Mucosa of descending colon (tissue), 3 donors: ENCODE measurements at places on chromosomes 5 and 9. TPM values are rescaled to one million over a fixed set of nuclear protein-coding genes. Genes with fewer than 3 reads are reported as not detected.

- no peak for DNase-seq
These were observed 28.9 kb downstream of the HSDL2 start for GRCh38 chr9:112408819-112409218.

DNA sequence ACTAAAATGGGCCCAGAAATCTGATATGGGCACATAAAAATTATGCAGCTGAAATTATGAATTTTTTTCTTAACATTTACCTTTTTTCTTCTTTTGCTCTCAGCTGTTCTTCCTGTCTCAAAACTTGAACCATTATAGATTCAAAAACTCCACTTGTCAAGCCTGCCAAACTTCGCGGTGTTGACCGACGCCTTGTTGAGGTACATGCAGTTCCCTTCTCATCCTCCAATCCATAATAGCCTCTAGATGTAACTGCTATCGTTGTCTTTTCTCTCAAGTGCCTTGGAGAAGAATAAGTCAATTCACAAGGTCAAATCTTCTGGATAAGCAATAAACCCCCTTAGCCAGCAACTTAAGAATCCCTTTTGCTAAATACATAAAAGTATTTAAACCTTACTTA is 27.2 kb downstream of the RANBP6 start:
- no peak for DNase-seq

GRCh38 chr5:113266227-113266912 is 168.4 kb downstream of the TSSK1B start:
- no peak for DNase-seq

DNA sequence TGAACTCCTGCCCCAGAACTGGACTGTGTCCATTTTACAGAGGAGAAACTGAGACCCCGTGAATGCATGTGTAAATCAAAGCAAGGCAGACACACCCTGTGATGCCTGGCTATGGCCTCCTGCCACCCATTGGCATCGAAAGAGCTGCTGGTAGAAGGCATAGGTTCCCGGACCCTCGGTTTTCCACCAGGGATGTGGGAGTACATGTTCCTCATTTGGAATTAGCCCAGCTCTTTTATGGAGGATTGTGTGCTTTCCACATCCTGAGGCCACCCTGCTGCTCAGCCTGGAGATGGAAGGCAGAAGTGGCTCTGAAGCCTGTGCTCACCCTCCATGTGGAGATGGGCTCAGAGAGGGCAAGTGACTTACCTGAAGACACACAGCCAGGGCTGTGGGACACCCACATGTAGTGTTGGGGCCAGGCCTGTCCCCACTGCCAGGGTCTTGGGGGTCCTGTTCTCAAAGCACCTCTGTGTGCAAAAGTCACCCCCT is 2.8 kb downstream of the SUSD3 start:
- DNase-seq = peak; percentile 43

DNA sequence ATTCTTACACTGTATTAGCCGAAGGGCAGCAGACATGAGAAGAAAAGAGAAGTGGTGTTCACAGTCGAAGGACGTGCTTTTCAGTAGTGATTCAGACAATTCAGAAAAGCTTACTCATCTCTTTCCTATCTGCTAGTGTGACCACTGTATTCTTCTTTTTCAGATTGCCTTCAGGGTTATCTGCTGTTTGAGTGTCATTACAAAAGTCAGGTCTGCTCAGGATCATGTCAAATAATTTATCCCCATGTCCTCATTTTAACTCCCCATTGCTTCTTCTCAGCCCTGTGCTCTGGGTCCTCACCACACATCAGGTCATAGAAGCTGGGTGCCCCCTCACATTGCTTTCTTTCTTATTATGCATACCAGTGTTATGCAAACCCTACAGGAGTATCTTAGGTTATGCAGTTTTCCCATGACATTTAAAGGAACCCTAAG is 394.0 kb downstream of the CETN3 start:
- DNase-seq = no peak

DNA sequence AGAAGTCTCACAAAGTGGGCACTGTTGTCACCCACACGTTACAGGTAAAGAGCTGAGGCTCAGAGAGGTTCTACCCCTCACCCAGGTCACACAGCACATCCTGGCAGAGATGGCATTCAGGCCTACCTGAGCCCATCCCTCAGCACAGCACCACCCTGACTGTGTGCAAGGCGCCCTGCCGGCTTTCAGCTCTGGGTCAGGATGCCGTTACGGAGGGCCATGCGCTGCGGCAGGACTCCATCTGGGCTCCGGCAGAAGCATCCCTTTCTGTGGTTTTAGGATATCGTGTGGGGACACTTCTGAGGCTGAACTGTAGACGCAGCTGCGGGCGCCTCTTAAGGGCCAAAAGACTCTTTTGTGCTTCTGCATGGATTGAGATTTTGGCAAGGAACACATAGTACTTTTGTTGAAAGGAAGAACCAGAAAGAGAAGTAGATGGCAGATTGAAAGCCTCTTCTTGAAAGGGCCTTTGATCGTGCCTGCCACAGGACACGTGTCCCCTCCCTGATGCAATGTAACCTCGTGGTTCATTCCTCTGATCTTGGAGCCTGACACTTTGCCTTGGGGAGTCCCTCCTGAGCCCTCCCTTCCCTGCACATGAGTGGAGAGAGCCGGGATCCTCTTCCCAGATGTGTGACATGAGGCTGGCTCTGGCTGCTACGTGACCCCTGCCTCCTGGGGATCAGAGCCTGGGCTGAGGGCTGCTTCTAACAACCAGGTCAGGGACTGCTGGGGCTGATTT is 31.3 kb downstream of the USP20 start:
- DNase-seq = no peak

Gene CARD9
- 2.4 TPM for total RNA-seq
